AG04449 (cell line): ENCODE measurements at places on chromosomes 11 and 22.

- no peak for DNase-seq
Observed at GRCh38 chr11:32489464-32489863, 54.1 kb upstream of the WT1 start.

- DNase-seq: peak; percentile 34
Observed at GRCh38 chr11:121839781-121840180, 276.2 kb downstream of the BLID start.

GRCh38 chr11:66846671-66847091 lies 3.4 kb downstream of the RCE1 start:
- no peak for DNase-seq

DNA sequence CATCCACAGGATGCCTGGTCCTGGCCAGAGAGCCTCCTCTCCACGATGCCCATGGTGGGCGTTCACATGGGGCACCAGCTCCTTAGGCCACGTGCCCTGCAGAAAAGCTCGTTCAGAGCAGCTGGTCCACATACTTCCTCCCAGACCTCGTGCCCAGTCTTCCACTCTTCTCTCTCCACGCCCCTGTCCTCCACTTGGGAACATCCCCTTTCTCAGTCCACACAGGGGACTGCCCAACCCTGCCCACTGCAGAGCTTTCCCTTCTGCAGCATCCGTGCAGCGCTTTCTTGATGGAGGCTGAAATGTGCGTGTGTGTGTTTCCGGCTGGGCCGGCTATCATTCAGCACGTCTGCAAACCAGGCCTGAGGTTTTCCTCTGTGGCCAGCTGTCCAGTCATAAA lies 11.3 kb downstream of the TPCN2 start:
- no peak for DNase-seq

GRCh38 chr11:34145073-34145472 lies 39.6 kb downstream of the NAT10 start:
- no peak for DNase-seq

- no peak for DNase-seq
Observed at GRCh38 chr22:43412808-43413795, 1.3 kb downstream of the MPPED1 start.

DNA sequence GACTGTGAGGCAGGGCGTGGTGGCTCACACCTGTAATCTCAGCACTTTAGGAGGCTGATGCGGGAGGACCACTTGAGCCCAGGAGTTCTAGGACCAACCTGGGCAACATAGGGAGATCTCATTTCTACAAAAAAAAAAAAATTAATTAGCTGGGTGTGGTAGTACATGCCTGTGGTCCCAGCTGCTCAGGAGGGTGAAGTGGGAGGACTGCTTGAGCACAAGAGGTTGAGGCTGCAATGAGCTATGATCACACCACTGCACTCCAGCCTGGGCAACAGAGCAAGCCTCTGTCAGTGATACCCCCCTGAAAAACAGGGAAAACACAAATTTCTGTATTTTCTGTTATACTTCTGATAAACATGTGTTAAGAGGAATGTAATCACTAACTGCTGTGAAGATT lies 57.8 kb upstream of the ARHGAP32 start:
- DNase-seq: no peak

DNA sequence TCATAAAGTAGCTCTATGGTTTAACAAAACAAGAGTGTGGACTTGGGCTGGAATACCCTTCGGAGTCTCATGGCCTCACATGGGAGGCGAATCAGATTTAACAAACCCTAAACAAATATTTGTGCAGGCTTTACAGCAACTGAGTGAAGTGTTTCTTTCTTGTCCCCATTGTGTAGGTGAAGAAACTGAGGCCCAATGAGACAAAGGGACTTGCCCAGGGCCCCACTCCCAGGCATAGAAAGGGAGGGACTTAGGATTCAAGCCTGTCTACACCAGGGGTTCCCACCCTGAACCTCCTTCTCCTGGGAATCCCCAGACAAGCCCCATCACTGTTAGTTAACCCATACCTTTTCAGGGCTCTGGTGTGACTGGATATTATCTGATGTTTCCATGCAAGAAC lies 55.1 kb upstream of the CRYBB3 start:
- no peak for DNase-seq

GRCh38 chr11:70183483-70184176 lies 19.5 kb upstream of the FADD start:
- no peak for DNase-seq

DNA sequence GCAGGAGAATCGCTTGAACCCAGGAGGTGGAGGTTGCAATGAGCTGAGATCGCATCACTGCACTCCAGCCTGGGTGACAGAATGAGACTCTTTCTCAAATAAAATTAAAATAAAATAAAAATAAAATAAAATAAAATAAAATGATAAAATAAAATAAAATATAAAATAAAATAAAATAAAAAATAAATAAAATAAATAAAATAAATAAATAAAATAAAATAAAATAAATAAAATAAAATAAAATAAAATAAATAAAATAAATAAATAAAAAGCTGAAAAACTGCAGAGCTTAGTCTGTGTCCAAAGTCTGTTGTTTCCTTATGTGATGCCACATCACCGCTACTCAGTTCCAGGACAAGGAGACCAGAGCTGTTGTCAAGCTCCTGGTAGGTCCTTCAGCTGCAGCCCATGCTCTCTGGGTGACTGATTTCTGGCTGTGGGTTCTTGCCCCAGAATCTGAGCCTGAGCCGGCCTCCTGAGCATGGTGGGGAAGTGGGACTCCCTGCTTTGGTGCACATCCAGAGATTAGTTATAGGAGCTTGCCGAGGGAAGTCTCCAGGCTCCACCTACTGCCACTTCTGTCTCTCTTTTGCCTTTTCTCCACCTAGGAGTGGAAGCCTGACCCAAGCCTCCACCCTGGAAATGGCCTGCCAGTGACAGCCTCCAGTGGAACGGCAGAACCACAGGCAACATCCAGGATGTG lies 31.3 kb upstream of the ADA2 start:
- DNase-seq: no peak

- no peak for DNase-seq
Observed at GRCh38 chr11:124036666-124037065, 4.5 kb downstream of the OR10G7 start.

DNA sequence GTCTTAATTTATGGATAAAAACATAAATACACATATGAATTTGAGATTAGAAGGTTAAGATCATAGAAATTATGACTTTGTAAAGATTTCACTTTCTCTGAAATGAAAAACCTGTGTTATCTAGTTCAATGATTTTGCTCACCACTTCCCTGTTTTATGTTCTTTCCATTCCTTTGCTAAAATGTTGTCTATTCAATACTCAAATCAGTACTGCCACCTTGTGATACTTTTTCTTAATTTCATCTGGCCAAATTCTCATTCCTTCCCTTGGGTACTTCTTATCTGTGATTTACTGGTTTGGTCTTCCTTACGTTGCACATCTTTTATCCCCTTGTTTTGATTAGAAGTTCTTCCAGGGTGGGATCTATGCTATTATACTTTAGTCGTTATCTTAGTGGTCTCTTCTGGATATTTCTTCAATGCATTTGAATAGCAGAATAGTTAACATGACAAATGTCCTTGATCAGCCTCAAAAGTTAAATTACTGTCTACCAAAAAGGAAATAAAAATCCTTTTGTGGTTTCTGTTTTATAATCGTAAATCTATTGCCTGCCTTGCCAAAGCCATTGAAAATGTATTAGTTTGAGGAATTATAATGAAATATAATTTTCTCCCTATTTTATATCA lies 197.0 kb downstream of the PGR start:
- DNase-seq: no peak
